NCI-H510A (cell line): ENCODE measurements at places on chromosomes 16 and 17.

- no peak for DNase-seq
These were observed 769.3 kb downstream of the KCNJ18 start for GRCh38 chr17:22461460-22462145.

DNA sequence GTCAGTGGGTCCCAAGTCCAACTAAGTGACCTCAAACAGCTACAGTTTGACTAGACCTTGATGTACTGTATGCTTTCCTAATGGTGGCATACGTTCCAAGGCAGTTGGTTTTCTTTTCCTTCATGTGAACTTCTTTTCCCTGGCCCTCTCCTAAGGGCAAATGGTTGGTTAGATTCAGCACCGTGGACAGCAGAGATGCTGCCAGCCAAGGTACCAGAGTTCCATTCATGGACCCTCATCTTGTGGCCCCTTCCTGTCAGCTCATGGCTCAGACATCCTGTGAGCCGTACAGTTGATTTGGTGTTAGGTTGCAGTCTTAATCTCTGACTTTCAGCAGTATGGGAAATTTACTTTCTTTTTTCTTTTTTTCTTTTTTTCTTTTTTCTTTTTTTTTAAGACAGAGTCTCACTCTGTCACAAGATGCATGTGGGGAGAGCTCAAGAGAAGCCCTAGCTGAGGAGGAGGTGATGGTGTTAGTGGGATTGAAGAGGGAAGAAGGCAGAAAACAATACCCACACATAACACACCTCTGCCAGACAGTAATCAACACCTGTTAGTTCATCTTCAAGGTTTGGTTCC lies 122.4 kb downstream of the USP31 start:
- DNase-seq: no peak

DNA sequence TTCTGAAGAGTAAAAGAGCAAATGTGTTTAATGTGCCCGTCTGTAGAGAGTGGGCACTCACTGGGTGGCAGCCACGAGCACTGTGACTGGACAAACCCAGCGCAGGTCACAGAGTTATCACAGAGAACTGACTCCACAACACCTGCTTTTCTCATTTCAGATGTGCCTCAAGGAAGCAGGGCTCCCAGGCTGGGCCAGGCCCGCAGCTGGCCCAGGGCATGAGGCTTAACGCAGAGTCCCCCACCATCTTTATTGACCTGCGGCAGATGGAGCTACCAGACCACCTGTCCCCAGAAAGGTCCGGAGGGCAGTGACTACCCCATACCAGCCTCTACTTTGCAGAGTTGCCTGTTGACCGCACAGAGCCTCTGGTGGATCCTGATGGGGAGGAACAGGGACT lies 11.9 kb downstream of the DNAAF8 start:
- DNase-seq: no peak

GRCh38 chr16:84178146-84178765 lies 8.6 kb downstream of the TAF1C start:
- no peak for DNase-seq

- DNase-seq: no peak
These were observed 299.7 kb downstream of the C16orf95 start for GRCh38 chr16:87017371-87018012.

DNA sequence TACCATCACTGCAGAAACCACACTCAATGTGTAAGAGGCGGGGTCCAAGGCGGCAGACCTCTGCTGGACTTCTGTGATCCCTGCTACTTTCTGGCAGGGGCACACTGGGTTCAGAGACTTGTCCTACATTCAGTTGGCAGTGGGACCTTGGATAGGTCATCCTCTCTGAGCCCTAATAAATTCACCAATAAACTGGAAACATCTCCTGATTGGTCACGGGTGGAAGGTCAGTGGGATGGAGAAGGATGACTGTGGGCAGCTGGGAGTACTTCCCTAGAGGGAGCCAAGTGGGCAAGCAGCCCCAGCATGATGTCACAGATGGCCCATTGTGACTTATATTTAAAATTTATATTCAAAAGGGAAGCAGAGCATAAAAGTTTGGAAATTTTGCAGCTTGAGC lies 49.7 kb downstream of the RNF112 start:
- no peak for DNase-seq
